ENCODE measurements at places on chromosomes 6 and 20. TPM values are rescaled to one million over a fixed set of nuclear protein-coding genes. Genes with fewer than 3 reads are reported as not detected.

GRCh38 chr6:125923366-125923877 is 33.1 kb upstream of the HINT3 start:
- no peaks in the 10 kb centered on the region for H3K27me3 ChIP-seq
- no peak overlapping the region for H3K4me3 ChIP-seq
- DNase-seq, result no peak
- H3K36me3 ChIP-seq, result peaks cover 19% of the 10 kb centered on the region

DNA sequence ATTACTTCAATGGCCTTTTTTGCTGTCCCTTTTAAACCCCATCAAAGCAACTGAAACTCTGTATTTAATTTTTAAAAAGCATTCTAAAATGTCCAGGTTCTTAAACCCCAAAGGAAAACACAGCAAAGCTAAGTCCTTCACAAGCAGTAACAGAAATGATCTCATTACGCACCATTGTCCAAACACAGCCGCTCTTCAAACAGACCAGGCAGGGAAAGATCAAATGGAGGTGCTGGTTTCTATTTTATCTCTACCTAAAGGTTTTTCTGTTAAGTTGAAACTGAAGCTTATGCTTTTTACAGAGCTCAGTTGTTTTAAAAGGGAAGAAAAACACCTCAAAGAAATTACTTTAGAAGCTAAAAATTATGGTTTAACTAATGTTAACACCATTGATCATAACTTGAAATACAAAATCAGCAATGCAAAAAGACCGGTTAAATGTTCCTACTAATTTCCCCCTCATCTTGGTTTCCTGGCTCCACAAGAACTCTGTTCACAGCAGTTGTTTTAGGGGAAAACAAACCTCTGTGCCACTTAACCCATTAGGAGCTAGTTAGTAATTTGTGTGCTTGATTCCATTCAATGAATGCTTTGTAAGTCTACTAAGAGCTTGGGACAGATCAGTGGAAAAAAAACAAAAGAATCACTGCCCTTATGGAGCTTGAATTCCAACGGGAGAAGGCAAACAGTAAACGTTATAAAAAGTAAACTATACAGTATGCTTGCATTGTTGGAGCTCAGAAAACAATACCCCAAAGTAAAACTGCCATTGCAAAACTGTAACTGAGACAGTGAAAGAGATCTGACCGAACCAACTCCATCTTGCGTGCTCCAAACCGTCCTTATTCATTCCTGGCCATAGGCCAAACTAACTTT is 87.4 kb downstream of the CD24 start:
- no peaks in the 10 kb centered on the region for H3K4me1 ChIP-seq
- H3K27ac ChIP-seq, result peak overlapping the region; percentile 22
- no peaks in the 10 kb centered on the region for H3K36me3 ChIP-seq
- H3K4me3 ChIP-seq, result no peak overlapping the region
- H3K27me3 ChIP-seq, result no peaks in the 10 kb centered on the region
- no peak for DNase-seq

- no peak overlapping the region for H3K4me3 ChIP-seq
- H3K27ac ChIP-seq, result no peak overlapping the region
- no peaks in the 10 kb centered on the region for H3K36me3 ChIP-seq
- peaks cover 2% of the 10 kb centered on the region for H3K4me1 ChIP-seq
Observed at GRCh38 chr20:37172836-37173235, 6.3 kb upstream of the RPN2 start.

DNA sequence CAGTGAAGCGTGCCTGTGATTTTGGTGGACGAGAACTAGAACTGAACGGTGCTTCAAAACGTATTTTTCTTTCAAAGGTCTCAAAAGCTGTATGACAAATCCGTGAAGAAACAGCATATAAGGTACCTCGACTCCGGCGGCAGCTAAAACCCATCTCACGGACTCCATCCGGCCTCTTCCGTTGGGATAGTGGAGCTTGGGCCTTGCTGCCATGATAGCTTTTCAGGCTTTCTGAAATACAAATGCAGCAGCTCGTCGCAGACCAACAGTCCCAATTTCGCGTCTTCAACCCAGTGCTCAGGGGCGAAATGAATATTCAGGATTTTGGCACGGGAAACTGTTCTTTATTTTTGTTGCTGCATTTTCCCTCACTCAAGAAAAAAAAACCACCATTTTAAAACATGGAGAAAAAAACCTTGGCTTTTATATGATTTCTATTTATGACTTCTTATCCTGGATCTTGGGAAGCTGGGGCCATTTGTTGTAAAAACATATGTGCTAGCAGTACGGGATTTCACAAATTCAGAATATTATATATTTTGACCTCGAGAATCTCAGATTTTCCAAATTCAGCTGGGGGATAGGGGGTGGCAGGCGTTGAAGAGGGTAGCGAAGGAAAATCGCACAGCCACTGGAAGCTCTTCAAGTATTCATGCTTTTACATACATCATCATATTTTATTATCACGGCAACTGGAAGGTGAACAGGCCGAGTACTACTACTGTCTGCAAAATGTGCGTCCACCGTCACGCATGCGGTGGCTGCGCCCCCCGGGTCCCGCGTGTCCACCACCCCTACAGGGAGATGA is 849 bp downstream of the GSTA4 start:
- DNase-seq, result no peak
- H3K4me3 ChIP-seq, result peak overlapping the region; percentile 79
- H3K27ac ChIP-seq, result peak overlapping the region; percentile 92
- peaks cover 9% of the 10 kb centered on the region for H3K4me1 ChIP-seq

- H3K27me3 ChIP-seq, result no peaks in the 10 kb centered on the region
- H3K4me3 ChIP-seq, result no peak overlapping the region
- DNase-seq, result no peak
Observed at GRCh38 chr20:59823030-59823423, 110.4 kb downstream of the SYCP2 start.

GRCh38 chr6:117951783-117952182 is 44.7 kb downstream of the SLC35F1 start:
- H3K36me3 ChIP-seq, result no peaks in the 10 kb centered on the region
- H3K4me1 ChIP-seq, result no peaks in the 10 kb centered on the region
- no peak for DNase-seq
- no peak overlapping the region for H3K4me3 ChIP-seq
- no peaks in the 10 kb centered on the region for H3K27me3 ChIP-seq

GRCh38 chr6:138521790-138522189 is 22.5 kb upstream of the NHSL1 start:
- H3K27me3 ChIP-seq, result no peaks in the 10 kb centered on the region
- no peak overlapping the region for H3K4me3 ChIP-seq
- H3K27ac ChIP-seq, result no peak overlapping the region
- no peaks in the 10 kb centered on the region for H3K36me3 ChIP-seq
- no peak for DNase-seq

- no peaks in the 10 kb centered on the region for H3K36me3 ChIP-seq
- no peaks in the 10 kb centered on the region for H3K27me3 ChIP-seq
- DNase-seq, result no peak
- no peaks in the 10 kb centered on the region for H3K4me1 ChIP-seq
Observed at GRCh38 chr6:7035837-7036249, 71.9 kb upstream of the RREB1 start.

GRCh38 chr20:50256577-50256976 is 65.9 kb downstream of the CEBPB start:
- H3K27ac ChIP-seq, result no peak overlapping the region
- no peak for DNase-seq
- H3K27me3 ChIP-seq, result no peaks in the 10 kb centered on the region
- no peaks in the 10 kb centered on the region for H3K4me1 ChIP-seq

DNA sequence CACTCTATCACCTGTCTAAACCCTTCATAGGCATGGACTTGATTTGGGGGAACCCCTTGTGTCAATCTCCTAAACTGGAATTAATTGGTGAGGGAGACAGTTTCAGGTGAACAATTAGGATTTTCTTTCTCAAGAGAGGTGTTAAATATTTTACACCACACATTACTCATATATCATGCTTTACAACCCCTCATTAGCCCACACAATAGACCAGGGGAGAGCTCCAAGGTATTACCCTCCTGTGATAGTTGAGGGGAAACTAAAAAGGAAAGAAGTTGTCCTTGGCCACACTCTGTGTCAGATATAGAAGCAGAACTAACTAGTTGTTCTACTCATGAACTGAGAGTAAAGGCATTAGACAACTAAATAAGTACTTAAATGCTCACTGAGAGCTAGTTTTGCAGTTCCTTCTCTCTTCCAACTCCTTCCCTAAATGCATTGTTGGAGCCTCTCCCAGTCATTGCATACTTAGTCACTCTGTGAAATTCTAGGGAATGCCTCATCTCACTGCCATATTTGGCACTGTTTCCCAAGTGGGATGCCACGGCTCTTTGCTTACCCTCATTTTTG is 183.7 kb upstream of the CEP162 start:
- H3K4me3 ChIP-seq, result no peak overlapping the region
- no peaks in the 10 kb centered on the region for H3K27me3 ChIP-seq

GRCh38 chr6:35452183-35453090 is at the start of gene FANCE:
Gene FANCE, plus strand, starts transcription at chr6:35452338. Its CDS starts 208 bp downstream, at chr6:35452546.
- no peaks in the 10 kb centered on the region for H3K27me3 ChIP-seq
- DNase-seq, result peak; percentile 90
- peak within 1 kb of the TSS; percentile 22 for H3K27ac ChIP-seq
- no peaks in the 10 kb centered on the region for H3K36me3 ChIP-seq
- H3K4me3 ChIP-seq, result peak within 1 kb of the TSS; percentile 69
- peaks cover 21% of the 10 kb centered on the region for H3K4me1 ChIP-seq

DNA sequence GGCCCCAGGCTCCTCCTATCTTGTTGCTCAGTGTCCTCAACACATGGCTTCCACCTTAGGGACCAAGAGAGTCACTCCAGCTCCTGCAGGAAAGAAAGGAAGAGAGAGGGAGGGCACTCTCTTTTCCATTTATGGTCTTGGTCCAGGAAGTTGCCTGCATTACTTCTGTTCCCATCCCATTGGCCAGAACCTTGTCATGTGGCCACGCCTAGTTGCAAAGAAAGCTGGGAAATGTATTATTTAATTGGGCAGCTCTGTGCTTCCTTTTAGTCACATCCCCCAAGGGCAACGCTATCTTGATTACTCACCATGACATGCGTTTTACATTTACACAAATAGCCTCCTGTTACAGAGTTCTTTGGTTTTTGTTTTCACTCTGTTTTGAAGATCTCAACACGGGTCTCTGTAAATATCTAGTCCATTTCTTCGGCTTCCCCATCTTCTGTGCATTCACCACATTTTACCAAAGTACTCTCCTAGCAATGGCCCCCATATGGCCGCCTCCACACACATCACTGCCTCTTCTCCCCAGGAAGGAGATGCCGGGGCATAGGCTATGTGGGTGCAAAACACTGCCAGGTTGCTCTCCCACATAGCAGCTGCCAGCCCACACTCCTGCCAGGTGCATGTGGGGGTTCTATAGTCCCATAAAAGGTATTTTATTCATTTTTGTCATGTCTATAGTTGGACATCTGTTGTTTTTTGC is 35.7 kb upstream of the ZMYND8 start:
- no peaks in the 10 kb centered on the region for H3K4me1 ChIP-seq
- no peaks in the 10 kb centered on the region for H3K27me3 ChIP-seq
- H3K36me3 ChIP-seq, result no peaks in the 10 kb centered on the region
- peak overlapping the region; percentile 68 for H3K27ac ChIP-seq
- no peak overlapping the region for H3K4me3 ChIP-seq

DNA sequence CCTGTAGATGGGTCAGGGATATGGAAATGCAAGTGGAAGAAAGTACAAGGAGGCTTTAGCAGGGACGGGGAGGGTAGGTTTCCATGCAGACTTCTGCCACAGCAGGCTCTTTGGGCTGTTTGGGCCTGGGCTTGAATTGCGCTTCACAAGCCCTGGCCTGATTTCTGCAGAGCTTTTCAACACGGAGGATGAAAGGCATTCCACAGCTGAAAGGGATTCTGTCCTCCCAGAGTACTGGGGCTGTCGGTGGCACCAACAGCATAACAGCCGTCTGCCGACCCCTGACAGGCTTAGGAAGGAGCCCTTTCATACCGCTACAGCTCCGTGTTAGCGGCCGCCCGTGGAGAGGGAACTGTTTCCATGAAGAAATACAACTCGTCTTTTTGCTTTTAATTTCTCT is 22.9 kb upstream of the TBC1D7 start:
- H3K27me3 ChIP-seq, result no peaks in the 10 kb centered on the region
- H3K36me3 ChIP-seq, result no peaks in the 10 kb centered on the region
- H3K4me1 ChIP-seq, result peaks cover 21% of the 10 kb centered on the region
- H3K4me3 ChIP-seq, result no peak overlapping the region

DNA sequence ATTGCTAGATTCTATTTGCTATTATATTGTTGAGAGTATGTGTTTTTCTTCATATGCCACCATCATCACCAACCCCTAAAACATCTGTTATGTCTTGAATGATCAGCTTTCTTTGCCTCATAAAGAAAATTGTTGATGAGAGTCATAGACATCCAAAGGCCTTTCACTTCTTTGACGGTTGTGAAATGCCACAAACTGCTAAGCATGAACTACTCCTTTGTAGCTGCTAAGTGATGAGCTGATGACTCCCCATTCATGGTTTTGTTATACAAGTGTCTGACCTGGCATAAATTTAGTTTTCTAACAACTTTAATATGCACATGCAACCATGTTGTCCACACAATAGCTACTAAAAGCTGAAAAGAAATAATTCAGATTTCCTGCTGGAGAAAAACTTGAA is 684 bp upstream of the MED23 start:
- DNase-seq, result no peak
- no peak overlapping the region for H3K27ac ChIP-seq
- H3K4me1 ChIP-seq, result peaks cover 17% of the 10 kb centered on the region
- H3K4me3 ChIP-seq, result peak overlapping the region; percentile 91
- no peaks in the 10 kb centered on the region for H3K27me3 ChIP-seq

DNA sequence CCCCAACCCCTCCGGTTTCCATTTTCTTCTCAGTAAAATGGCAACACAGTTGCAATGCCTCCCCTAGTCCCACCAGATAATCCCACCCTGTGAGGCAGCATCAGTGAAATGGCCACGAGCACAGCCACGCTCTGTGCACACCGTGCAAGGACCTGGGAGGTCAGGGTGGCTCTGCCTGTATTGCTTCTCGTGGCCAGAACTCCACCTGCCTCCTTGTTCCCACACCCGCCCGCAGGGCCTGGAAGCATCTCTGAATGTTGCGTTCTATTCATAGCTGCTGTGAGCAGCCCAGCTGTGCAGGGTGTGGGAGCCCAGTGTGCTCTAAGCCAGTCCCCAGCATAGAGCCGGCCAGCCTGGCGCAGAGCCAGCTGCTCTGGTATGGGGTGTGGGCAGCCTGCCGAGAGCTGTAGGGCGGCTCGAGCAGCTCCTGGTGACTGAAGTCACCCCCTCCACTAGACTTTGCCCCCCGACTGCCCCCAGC is 161.1 kb downstream of the DLL1 start:
- H3K4me1 ChIP-seq, result no peaks in the 10 kb centered on the region
- no peak for DNase-seq
- H3K27me3 ChIP-seq, result no peaks in the 10 kb centered on the region
- H3K4me3 ChIP-seq, result no peak overlapping the region
- no peaks in the 10 kb centered on the region for H3K36me3 ChIP-seq
- H3K27ac ChIP-seq, result no peak overlapping the region

GRCh38 chr6:34527751-34528670 is 28.1 kb downstream of the SPDEF start:
- no peak for DNase-seq
- H3K27me3 ChIP-seq, result no peaks in the 10 kb centered on the region
- H3K27ac ChIP-seq, result no peak overlapping the region
- H3K4me1 ChIP-seq, result peaks cover 14% of the 10 kb centered on the region
- H3K36me3 ChIP-seq, result no peaks in the 10 kb centered on the region

GRCh38 chr6:4383910-4384638 is 248.7 kb upstream of the ECI2 start:
- H3K27me3 ChIP-seq, result no peaks in the 10 kb centered on the region
- H3K4me3 ChIP-seq, result no peak overlapping the region
- H3K36me3 ChIP-seq, result no peaks in the 10 kb centered on the region
- no peak overlapping the region for H3K27ac ChIP-seq

CEP162 gene
- total RNA-seq, result 5.5 TPM

OOEP gene
- total RNA-seq, result 0.47 TPM

OR2H2 gene
- not detected for total RNA-seq

TREM2 gene
- 0.73 TPM for total RNA-seq

LSM2 gene
- 172 TPM for total RNA-seq

OPRM1 gene
- not detected for total RNA-seq

HLA-E gene
- 511 TPM for total RNA-seq

JPH2 gene
- total RNA-seq, result not detected

EYA4 gene
- total RNA-seq, result not detected

EDN1 gene
- not detected for total RNA-seq

IL17F gene
- total RNA-seq, result 2.3 TPM

Measured in CD8-positive, alpha-beta memory T cell (primary cell).